ENCODE measurements at places on chromosomes 6 and 20.
A peak's percentile ranks its signal among the peaks of the same experiment; 100 is the strongest.

- DNase-seq: no peak
These were observed 904.3 kb upstream of the FLRT3 start for GRCh38 chr20:15241681-15242080.

GRCh38 chr20:8720089-8720488 is 348.8 kb upstream of the PLCB4 start:
- DNase-seq: peak; percentile 89

GRCh38 chr6:139330826-139331500 is 39.2 kb upstream of the TXLNB start:
- DNase-seq: no peak

GRCh38 chr20:51058017-51058416 is 35.1 kb upstream of the KCNG1 start:
- DNase-seq: no peak

DNA sequence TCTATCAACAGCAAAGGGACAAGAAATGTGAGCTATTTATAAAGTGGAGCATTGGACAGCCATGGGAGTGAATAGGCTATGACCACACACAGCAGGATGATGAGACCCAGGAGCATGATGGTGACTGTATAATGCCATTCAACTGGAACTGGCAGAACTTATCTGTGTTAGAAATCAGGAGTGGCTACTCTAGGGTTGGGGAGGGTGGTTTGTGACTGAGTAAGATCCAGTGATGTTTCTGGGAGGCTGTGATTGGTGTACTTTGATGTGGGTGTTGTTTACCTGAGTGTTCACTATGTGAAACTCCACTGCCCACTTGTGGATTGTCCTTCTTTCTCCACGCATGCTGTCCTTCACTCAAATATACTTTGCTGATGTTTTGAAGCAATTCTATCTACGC is 11.5 kb upstream of the HLA-B start:
- no peak for DNase-seq

- DNase-seq: no peak
These were observed 1.1 kb upstream of the SLC4A11 start for GRCh38 chr20:3239867-3240775.

DNA sequence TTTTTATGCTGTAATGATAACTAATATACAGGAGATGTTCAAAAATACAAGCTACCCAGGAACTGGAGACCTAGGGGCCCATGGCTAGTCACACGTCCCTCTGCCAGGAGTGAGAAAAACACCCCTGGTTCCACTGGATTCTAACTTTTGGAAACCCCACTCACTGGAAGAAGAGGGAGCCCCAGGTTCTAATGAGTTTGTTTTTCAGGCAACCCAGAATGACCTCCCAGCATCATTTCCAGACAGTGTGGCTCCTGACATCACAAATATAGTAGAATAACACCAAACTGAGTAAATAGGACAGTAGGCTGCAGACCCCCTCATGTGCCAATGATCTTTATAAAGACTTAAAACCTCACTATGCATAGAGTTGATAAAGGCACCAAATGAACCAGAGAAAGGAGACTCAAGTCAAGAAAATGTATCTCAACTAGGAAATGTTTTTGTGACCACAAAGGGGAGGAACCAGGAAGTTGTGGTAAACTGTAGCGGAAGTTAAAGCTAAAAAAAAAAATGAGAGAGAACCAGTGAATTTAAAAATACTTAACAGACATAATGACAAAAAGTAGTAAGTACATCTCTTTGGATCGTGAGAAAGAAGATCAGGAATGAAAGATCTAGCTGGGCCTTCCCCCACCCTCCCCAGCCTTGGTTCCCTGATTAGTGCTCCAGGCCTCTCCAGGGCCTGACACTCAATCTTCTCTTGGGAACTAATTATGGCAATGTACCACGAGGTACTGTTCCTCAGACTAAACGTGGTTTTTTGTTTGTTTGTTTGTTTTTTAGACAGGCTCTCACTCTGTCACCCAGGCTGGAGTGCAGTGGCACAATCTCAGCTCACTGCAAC is 19.8 kb downstream of the HLA-E start:
- DNase-seq: peak; percentile 17

GRCh38 chr6:157063176-157063905 is 260.0 kb downstream of the TMEM242 start:
- no peak for DNase-seq

GRCh38 chr6:113588646-113589045 is 268.5 kb upstream of the MARCKS start:
- no peak for DNase-seq

GRCh38 chr20:59736366-59736765 is 132.0 kb downstream of the PHACTR3 start:
- no peak for DNase-seq

DNA sequence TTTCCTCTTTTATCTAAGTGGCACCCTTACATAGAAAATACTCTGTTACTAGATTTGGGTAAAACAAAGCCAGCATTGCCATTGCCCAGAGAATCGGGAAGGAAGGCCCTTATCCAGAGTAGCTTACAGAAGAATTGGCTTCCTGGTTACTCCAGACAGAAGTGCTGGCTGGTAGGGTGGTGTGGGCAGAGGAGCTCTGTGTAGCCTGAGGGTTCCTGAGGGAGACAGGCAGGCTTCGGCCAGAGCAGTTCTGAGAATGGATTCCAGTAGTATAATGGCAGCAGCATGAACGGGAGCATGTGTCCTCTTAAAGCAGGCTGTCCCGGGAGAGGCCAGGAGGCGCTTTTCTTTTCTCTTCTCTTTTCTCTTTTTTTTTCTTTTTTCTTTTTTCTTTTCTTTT is 11.9 kb downstream of the CUL9 start:
- DNase-seq: no peak

DNA sequence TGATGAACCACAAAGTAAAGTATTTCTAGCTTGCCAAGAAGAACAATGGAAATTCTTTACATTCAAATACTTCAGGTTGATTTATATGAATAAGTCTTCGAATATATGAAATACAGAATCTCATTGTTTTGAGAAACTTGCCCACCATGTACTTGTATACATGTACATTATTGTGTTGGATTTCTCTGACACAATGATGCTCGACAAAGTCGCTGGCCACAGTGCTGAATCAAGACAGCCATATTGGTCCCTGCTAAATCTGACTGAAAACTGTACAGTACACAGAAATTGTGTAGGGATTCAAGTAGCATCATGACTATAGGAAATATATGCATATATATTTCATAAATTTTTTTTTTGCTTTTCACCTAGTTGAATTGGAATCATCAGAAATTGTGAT is 13.1 kb upstream of the LIN28B start:
- no peak for DNase-seq

DNA sequence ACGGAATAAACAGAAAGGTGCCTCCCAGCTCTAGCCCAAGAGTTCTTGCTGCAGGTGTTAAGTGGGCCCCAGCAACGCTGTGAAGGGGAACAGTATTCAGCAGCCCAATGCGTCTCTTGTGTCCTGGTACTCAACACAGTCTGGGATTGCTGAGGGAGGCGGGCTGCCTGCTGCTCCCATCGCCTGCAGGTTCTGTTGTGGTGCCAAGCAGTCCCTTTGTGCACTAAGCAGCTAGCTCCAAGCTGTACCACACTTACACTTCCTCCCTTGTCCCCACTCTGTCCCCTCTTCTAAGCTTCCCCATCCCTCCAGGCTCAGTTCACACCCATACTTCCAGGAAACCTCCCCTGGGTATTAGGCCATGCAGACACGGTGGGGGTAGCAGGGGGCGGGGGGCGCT is 92.7 kb downstream of the AGPAT4 start:
- DNase-seq: no peak

Measured in NCI-H2171 treated with DMSO at 0.1 percent for 48 hours (cell line).